ENCODE measurements at places on chromosomes 2 and 18.

DNA sequence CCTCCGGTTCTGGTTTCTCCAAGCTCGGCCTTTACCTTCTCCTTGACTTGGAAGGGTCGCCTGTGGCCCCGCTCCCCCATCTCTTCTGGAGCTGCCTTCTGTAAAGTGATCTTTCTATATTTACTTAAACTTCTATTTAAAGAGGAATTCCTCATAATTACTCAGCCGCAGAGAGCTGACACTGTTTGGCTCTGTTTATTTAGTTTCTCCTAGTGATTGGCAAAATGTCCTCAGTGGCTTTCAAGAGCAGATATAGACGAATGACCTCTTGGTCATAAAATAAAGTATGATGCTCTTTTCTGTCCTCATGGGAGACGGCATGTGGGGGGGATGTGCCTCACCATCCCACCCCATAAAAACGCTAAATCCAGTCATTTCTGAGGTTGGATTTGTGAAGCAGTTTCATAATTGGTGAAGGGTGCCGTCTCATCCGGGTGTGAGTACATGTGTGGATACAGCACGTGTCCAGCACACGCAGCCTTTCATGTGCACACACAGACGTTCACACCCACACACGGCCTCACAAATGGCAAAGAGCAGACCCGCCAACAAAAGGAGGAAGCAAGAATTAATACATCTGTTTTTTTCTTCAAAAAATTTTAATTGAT is 43.4 kb upstream of the SMAD7 start:
- no peak for DNase-seq

- DNase-seq, result no peak
Measured at GRCh38 chr18:70464343-70465114, 175.7 kb downstream of the SOCS6 start.

GRCh38 chr2:39154944-39155343 is 34.1 kb upstream of the SOS1 start:
- no peak for DNase-seq

DNA sequence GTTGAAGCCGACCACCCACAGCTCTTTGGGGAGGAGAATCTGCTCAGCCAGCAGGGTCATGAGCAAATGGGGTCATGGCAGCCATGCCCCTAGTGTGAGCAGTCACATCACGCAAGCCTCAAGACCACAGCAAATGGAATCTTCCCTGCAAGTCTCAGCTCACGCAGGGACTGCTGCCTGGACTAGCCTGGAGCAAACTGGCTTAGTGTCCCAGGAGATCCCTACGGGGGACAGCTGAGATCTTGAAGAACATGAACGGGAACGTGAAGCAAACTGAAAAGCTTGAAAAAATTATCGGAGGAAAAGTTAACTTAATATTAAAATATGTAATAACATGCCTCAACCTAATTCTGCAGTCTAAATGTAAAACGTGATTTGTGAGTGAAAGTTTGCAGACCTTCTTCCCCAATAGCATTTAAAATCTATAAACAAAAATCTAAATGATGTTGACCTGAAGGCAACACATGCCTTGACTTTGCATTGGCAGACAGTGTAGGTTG is 118.4 kb downstream of the FAM124B start:
- DNase-seq, result no peak

DNA sequence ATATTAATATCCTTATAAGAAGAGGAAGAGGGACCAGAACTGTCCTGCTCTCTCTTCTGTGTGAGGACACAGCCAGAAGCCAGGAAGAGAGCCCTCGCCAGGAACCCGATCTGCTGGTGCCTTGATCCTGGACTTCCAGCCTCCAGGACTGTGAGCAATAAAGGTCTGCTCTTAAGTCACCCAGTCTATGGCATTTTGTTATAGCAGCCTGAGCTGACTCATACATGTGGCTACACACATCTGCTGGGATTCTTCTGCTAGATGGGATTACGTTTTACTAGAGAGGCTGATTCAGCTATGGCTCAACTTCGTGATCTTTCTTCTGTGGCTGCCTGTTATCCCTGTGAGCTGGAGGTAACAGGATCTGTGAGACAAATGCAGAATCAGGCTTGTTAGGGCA is 29.6 kb downstream of the ARL4C start:
- no peak for DNase-seq

- no peak for DNase-seq
Measured at GRCh38 chr18:14026199-14026598, 106.0 kb downstream of the ZNF519 start.

DNA sequence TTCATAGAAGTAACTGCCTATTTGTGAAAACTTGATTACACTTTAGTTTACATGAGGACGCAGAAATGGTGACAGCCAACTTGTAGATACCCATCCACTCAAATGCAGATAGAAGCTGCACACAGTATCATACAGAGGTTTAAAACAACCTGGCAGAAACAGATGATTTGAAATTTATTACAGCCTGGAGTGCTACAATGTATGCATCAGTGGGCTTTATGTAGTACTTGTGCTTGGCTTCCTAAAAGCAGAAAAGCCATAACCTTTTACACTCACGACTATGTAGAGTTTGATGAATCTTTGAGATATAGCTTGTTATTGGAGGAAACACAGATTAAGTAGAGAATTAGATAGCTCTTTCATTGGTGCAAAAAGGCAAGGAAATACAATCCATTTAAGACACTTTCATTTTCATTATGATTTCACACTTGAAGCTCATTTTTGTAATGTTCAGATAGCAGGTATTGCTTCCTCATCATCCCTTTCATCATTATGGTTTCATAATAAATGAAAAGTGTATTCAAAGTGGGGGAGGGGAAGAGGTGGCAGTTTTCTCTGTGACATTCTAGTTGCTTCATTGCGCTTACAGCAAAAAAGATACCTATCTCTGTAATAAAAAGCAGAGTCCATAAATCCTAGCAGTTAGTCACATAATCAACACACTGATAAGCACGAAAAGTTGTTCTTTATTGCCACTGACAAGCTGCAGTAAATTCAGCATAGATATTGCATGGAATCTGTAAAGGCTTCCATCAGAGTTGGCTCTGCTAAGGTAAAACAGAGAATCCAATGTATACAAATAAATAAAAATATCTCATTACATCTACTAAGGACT is 789.8 kb upstream of the FSHR start:
- DNase-seq, result no peak

DNA sequence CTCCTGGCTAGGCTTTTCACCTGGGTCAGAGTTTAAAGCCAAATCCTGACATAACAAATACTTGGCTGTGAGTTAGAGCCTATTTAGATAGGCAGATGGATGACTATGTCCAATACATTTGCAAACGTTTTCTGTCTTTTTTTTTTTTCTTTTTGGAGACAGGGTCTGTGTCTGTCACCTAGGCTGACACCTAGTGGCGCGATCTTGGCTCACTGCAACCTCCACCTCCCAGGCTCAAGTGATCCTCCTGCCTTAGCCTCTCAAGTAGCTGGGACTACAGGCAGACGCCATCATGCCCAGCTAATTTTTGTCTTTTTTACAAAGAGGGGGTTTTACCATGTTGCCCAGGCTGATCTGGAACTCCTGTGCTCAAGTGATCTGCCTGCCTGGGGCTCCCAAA is 124.8 kb downstream of the DYM start:
- no peak for DNase-seq

DNA sequence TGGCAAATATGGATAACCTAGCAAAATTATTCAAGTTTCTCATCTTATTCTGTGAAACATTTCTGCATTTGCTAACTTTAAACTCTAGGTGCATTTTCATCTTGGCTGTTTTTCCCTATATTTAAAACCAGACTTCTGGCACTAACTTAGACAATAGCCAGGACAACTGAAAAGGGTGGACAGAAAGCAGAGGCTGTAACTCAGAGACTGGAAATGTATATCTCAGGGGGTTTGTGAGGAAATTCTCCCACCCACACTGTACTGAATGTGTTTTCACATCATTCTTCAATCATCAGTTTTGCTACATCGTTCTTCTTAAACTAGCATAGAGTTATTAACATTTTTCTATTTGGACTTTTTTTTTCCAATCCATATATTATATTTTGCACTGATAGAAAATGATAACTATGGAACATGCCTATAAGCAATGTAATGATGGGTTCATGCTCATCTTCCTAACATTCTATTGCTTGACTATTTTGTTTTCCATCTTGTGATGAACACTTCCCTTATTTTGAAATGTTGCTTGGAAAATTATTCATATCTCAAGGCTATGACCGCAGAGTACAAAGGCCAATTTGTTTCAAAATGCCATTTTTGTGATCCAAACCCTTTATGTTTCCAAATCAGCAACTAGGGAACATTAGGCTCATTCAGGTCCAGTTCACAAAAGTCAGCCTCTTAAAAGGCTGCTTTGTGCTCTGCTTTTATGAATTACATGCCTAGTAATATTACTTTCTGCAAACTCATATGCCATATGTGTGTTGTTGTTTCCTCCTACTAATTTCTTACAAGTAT is 125.8 kb upstream of the CDH19 start:
- no peak for DNase-seq

DNA sequence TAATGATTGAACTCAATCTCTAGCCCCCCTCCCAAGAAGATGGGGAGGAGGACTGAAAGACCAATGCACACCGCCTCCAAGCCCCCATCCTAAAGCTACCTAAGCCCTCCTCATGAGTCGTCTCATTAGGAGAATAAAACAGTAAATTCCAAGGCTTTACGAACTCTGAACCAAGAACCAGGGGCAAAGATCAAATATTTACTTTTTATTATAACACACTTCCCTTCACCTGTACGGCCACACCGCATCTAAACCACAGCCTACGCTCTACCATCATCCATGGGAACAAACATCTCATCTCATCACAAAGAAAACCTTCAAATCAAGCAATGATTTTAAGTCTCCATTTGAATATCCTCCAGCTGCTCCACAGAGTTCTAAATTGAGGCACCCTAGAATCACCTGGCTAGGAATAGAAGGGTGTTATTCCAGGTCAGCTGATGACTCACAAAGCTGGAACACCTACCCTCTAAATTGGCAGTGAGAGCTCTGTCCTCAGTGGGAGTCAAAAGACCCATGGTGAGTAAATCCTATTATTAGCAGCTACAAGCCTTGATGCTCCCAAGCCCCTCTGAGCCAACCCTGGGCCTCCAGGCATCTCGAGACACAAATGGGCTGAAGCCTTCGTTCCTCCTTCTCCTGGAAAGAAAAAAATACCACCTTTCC is 45.6 kb upstream of the BZW1 start:
- DNase-seq, result no peak

DNA sequence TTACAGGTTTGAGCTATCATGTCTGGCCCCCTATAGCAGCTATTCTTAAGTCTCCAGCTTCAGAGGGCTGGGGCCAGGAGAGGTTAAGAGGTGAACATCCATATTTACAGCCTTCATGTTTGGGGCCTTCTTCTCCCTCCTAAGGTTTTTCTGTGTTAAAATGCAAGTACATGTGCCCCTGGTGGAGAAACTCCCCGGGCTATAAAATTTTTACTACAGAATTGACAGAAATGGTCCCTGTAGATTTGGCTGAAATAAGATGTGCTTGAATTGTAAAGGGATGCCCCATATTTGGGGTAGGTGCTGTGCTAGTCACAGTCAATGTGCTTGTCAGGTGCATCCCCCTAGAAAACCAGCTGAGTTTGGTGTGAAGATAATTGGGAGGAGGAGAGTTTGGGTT is 263.3 kb upstream of the CXCR4 start:
- no peak for DNase-seq

GRCh38 chr18:35515460-35516130 is 17.8 kb upstream of the INO80C start:
- DNase-seq, result no peak

DNA sequence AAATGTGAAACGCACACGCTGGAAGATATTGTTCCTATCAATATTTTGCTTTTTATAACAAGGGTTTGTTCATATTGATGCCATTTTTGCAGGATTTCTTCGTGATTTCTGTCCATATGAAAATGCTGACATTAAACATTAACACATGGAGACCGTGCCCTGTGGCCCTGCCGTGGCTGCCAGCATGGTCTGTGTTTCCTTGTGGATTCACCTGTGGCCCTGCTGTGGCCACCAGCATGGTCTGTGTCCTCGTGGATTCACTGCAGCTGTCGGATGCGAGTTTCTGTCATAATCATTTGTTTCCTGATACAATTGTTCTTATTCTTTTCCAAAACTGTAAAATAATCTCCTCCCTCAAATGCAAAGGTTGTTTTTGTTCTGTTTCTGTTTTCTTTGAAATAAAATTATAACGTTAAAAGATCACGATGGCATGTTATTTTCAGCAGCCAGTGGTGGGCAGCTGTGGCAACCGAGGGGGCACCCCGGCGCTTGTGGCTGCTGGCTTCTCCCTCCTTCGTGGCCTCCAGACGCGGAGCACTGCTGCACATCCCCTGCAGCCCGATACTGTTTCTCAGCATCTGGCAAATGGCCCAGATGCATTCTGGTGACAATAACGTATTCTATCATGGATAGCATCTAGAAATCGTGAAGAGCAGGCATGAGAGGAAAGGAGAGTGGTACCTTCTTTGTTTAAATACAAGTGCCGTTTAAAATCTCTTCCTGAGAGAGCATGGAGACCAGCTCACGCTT is 143.5 kb downstream of the PTGR3 start:
- no peak for DNase-seq

DNA sequence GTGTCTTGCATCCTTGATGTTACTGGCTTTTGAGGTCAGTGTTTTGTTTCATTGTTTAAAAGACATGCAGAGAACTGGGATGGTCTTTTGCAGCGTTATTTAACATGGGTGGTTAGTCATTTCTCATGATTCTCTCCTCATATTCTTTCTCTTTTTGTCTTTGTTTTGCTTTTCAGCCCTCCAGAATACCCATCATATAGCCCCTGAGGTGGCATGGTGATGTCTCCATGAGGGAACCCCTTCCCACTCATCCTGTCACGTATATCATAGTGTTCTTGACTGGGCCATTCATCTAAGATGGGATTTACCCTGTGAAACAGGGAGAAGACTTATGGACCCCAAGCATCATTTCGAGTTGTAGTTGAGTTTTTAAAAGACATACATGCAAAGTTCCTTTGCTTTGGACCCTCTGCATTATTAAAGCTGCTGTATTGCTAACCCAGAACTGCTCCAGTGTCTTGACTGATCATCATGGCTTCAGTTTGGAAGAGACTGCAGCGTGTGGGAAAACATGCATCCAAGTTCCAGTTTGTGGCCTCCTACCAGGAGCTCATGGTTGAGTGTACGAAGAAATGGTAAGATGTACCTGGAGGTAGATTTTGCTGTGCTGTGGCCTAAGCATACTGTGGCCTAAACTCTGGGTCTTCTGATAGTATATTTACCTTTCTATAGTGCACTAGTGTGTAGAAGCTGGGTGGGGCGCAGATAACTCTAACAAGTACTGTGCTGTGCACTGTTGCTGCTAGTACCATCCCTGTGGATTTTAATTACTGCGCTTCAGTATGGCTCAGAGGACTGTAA is 1.4 kb downstream of the EHBP1 start:
- no peak for DNase-seq

DNA sequence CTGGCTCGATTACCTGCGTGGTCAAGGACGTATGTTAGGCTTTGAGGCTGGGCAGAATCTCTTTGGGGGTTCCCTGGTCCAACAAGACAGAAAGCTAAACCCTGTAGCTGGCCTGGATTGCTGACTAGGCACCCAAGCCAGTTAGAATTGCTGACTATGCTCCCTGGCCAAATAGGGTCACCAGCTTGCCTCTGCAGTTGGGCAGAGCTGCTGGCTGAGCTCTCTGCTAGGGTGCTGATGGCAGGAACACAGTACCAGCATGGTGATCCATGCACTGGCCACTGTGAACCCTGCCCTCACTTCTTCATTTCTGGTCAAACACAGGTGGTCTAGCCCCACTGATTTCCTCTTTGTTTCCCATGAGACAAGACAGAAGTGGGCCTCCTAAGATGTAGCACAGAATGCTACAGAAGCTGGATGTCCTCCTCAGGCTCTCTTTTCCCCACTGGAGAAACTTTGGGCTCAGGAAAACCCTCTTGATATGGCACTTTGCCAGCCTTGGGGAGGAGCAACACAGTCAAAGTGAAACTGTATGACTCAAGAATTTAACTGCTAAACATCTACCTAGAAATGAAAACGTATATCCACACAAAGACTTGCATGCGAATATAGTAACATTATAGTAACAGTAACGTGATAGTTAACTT is 20.8 kb downstream of the SP140L start:
- no peak for DNase-seq

Data from central memory CD8-positive, alpha-beta T cell (primary cell).